Liver (tissue), 10 donors: ENCODE measurements at places on chromosomes 7 and 10.

DNA sequence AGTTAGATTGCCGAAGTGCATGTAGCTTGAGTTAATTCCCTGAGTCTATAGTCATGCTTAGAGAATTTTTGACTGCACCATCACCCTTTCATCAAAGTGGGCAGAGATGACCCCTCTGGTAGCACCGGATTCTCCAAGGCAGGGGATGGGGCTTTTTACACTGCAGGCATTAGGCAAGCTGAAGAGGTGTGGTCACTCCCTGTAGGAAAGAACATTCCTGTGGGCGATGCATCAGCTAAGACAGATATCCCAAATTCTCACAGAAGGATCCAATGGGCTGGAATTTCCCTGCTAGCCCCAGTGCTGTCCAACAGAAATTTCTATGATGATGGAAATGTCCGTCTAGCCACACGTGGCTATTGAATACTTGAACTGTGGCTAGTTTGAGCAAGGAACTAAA, 118.2 kb downstream of the ADAM12 start:
- DNase-seq, result no peak

GRCh38 chr10:63013755-63014154, 119.4 kb upstream of the NRBF2 start:
- DNase-seq, result no peak

- no peak for DNase-seq
Observed at GRCh38 chr10:71908998-71909397, 55.2 kb upstream of the CHST3 start.

DNA sequence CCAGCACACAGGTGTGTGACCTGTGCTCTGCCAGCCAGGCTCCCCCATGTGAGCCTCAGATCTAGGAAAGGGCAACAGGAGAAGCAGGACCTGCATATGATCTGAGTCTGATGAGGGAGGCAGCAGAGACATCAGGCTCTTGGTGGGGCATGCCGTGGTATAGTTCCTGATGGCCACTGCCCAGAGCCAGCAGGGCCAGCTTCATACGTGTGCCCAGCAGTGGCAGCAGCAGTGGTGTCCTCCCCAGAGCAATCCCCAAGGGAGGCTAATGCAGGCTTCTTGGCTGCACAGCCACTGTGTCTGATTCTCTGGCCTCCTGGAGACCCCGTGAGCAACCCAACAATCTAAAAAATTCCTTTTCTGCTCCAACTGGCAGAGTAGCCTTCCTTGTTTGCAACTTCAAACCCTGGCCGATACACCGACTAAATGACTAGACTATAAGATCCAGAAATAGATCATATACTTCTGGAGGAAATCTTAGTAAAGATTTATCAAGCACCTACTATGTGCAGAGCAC, 230.6 kb upstream of the ZMIZ1 start:
- DNase-seq, result no peak
